ENCODE measurements at places on chromosomes 1 and 21.

GRCh38 chr1:174352117-174352516 lies 95.6 kb upstream of the GPR52 start:
- peak; percentile 3 for DNase-seq

GRCh38 chr1:158644449-158644848 lies 39.4 kb downstream of the OR10Z1 start:
- DNase-seq, result no peak

DNA sequence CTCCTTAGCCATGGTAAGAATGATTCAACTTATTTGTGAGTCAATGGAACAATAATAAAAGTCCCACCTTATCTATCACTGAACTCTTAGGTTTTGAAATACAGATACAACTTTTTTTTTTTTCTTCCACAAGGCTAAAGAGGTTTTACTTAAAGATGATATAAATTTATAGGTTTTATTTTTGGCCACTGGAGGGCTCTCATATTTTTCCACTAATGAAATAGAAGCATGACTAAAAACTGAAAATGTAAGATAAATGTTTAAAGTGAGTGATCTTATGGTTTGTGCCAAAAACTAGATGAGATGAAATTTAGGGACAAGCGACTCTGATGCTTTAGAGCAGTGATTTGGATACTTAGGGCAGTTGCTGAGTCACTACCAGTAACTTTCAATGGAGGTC lies 499.0 kb downstream of the NUF2 start:
- peak; percentile 33 for DNase-seq

DNA sequence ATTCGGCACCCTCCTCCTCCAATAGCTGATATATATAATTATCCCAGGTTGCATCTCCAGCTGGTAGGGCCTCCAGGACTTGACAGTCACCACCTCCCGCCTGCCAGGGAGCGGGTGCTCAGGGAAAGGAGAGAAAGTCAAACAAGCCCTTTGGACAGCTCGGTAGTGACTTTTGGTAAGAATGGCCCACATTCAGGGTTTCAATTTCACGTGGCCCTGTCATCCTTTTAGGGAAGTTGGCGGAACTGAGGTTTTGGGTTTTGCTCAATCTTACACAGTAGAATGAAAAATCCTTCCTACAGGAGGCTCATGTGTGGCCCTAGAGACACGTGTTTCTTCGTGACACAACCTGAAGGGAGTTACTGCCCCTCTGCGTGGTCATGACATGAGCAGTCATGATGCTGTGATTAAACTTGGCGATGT lies 44.2 kb downstream of the CAPN8 start:
- no peak for DNase-seq

GRCh38 chr1:215833941-215834729 lies 267.0 kb downstream of the KCTD3 start:
- DNase-seq, result peak; percentile 21

DNA sequence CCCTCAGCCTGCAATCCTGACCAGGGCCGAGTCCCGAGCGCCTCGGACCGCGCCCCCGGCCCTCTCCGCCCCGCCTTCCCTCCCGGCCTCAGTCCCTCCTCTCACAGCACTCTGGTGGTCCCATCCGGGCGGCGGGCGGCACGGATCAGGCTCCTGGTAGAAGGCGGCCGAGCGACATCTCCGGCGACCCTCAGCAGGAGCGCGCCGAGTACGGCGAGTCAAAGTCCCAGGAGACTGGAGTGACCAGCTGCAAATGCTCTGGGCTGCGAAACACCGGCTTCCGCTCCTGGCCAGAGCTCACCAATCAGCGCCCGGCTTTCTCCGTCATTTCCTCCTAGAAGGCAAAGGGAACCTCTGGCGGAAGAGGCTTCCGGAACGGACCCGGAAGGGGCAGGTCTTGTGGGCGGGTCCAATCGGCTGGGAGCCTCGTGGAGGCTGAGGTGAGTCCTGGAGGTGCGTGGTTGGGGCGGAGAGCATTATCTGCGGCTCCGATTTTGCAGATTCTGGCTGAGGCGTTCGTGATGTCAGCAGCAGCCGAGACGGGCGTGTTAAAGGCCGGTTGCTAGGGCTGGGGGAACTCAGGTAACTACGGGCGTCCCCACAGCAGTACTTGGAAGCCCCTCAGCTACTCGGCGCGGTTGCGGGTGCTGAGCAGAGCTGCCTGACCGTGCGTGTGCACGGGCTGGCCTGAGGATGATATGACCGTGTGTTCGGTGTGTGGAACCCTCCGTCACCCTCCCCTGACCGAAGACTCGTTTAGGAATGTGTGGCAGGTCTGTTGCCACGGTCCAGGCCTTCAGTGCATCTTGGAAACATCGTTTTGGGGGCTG lies at the start of the genes GDAP2 and WDR3:
Gene GDAP2, minus strand, starts transcription at position 279 of the 830 bp plus-strand sequence. CDS start 9,264 bp downstream, outside the sequence.
Gene WDR3, plus strand, starts transcription at position 397 of the 830 bp plus-strand sequence. CDS start 3,581 bp downstream, outside the sequence.
- peak; percentile 99 for DNase-seq

- DNase-seq, result peak; percentile 61
Observed at GRCh38 chr21:35138665-35139381, 89.7 kb upstream of the RUNX1 start.

- no peak for DNase-seq
Observed at GRCh38 chr1:84957966-84958365, 38.9 kb downstream of the MCOLN2 start.

DNA sequence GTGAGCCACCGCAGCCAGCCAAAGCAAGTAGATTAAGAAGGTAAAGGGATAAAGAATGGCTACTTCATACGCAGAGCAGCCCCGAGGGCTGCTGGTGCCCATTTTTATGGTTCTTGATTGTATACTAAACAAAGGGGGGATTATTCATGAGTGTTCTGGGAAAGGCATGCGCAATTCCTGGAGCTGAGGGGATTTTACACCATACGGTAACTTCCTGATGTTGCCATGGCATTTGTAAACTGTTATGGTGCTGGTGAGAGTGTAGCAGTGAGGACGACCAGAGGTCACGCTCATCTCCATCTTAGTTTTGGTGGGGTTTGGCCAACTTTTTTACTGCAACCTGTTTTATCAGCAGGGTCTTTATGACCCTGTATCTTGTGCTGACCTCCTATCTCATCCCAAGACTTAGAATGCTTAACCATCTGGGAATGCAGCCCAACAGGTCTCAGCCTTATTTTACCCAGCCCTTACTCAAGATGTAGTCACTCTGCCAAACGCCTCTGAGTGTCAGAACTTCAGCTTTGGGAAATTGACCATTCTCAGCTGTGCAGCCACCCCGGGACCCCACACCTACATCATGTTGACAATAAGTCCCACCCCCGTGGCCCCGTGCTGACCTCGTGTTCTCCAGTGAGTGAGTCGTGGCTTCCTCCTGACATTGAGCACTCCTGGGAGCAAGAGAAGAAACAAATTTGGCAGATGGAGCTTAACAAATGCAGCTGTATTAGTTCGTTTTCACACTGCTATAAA lies 149.4 kb upstream of the COL6A1 start:
- DNase-seq, result peak; percentile 50

GRCh38 chr1:57204942-57205787 lies 218.7 kb downstream of the DAB1 start:
- peak; percentile 34 for DNase-seq

DNA sequence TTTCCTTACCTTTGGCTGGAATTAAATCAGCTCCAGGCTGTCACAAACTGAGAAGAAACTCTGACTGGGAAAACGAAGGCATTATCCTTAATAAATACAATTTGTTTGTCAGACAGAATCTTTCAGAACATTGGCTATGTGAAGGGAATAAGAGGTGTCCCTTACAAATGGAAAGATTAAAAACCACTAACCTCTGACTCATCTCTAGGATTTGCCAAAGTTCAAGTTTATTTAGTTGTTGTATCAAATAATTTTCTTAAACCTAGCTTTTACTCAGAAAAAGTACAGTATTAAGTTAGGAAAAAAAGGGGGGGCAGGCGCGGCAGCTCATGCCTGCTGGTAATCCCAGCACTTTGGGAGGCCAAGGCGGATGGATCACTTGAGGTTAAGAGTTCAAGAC lies 15.7 kb downstream of the SERTAD4 start:
- DNase-seq, result no peak

GRCh38 chr1:23772049-23772853 lies 6.0 kb upstream of the PITHD1 start:
- peak; percentile 85 for DNase-seq

- no peak for DNase-seq
Observed at GRCh38 chr21:40731206-40731605, 115.8 kb downstream of the DSCAM start.

DNA sequence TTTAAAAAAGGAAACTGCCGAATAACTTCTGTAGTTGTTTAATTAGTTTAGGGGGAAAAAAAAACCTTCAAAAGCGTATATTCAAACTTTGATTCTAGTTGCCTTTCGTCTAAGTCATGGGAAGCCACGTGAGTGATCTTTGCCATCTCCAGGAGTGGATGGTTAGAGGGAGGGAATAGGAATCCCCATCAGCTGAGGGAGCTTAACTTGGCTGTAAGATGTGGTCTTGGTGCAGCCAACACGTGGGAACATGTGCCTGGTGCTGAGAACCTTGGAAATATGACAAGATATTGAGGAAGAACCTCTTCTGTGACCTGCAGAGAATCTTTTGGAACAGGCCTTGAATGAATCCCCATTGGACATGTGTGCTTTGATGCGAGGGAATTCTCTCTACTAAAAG lies 1.7 kb downstream of the BACE2 start:
- peak; percentile 9 for DNase-seq

- no peak for DNase-seq
Observed at GRCh38 chr1:24535021-24535424, 20.9 kb upstream of the NCMAP start.

- no peak for DNase-seq
Observed at GRCh38 chr1:174367892-174368291, 79.9 kb upstream of the GPR52 start.

DNA sequence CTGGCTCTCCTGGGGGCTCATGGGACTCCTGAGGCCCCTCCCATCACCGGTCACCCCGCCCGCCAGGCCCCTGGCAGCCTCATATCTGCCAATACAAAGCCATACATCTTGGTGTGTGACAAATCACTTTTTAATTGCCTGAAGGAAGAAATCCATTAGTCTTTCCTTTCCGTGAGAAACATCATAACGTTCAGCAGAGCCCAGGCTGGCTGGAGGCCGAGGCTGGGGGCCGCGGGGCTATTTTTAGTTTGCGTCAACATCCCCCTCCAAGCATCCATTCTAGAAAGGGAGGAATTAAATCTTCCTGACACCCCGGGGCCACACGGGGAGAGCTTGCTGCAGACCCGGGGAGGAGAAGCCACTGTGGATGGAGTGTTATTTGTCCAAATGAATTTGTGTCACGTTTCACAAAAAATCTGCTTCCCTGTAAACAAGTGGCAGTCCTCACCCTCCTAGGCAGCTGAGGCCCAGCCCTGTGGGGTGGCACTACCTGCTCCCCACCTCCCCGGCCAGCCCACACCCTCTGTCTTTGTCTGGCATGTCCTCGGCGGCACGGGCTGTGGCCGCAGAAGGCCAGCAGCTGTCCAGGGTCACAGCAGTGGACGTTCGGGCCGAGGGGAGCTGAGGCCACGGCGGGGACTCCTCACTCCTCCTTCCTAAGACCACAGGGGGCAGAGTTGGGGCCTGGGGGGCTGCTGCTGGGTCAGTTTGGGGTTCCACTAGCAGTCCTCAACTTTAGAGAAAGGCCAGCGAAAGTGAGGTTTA lies 236.9 kb upstream of the VAMP3 start:
- no peak for DNase-seq

DNA sequence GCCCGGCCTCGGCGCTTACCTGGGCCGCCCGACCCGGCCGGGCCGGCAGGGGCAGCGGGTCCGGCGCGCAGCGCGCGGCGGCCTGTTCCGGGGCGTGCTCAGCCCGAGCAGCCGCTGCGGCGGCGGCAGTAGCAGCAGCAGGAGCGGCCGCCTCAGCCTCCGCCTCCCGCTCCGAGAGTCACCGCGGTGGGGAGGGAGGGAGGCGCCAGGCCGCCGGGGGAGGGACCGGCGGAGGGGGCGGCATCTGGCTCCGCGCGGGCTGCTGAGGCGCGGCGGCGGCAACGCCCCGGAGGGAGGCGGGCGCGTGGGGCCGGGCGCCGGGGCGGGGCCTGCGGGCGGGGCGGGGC lies at the start of gene CTNNBIP1:
Gene CTNNBIP1, minus strand, starts transcription at position 194 of the 347 bp plus-strand sequence. CDS start 38,205 bp downstream, outside the sequence.
- DNase-seq, result no peak

DNA sequence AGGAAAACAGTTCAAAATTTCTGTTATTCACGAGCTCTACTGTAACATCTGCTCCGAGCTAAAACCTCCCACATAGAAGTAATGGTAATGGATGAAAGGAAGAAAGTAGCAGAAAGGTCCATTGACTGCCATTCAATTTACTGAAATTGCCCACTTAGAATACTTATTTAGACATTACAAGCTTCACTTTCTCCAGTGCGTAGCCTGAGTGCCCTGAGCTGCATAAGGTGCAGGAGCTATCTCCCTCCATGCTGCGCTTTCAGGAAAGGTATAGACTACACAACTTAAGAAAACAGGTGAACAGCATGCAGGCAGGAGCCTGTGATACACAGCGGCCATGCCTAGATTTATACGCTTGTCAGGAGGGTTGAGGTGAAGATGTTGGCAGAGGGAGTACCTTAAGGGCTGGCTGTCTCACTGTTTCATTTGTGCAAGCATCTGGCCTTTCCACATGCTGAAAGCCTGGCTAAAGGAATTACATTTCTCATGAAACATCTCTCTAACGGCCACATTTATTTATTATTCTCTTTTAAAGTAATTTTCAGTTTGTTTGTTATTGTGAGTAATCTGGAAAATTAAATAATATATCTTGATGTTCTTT lies 74.7 kb downstream of the RGS18 start:
- no peak for DNase-seq

DNA sequence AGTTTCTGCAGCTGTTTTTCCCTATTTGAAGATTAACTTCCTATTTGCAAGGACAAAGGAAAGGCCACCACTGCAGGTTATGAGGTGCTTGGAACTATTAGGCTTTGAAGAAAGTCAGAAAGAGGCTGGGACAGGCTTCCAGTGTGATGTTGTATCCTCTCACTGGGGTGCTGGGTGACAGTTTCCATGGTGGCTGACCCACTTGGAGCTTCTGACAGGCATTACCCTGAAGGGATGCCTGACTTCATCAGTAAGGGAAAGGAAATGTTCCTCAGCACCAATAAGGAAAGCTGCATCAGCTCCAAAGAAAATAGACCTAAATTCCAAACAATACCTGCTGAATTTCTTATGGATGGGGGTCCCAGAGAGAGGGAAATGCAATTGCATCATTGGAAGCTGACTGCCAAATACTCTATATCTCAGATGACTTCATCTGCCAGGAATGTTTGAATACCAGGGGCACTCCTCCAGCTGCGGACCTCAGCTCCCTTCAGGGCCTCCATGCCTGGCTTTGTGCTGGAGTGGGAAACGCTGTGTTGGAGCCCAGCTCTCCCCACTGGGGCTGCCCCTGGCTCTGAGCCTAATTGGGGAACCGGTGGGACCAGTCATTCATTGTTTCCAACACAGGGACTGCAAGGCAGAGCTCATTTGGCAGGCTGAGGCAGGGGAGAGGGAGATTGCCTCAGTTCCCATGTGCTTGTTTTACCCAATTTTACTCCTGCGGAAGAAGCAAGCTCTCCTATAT lies 76.6 kb downstream of the RGL1 start:
- DNase-seq, result peak; percentile 68

DNA sequence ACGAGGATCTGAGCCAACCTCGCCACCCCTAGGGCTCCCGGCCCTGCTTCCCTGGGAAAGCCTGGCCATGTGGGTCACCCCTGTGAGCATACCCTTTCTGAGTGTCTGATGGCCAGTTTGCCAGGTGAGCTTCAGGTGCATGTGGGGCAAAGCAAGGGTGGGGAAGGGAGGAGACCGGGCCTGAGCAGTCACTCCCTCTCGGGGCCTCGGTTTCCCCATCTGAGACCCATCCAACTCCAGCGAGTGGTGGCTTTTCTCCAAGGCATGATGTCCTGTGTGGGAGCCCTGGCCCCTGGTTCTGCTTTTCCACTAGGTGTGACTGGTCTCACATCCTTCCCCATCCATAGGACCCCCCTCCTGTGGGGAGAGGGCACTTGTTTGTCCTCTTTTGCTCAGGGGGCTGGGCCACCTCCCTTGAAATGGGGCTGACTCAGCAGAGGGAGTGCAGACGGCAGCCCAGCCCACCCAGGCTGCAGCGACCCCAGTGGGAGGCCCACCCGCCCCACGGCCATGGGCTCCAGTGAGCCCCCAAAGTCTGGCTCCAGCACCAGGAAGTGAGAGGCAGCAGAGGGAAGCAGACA lies 1.7 kb upstream of the WNT9A start:
- DNase-seq, result no peak
